ENCODE measurements at places on chromosomes 13 and 19. TPM values are rescaled to one million over a fixed set of nuclear protein-coding genes. Genes with fewer than 3 reads are reported as not detected.

SLC25A15 gene
- total RNA-seq = 2.1 TPM

GIPC3 gene
- under 0.01 TPM for total RNA-seq

GSX1 gene
- not detected for total RNA-seq

SSC5D gene
- 66.7 TPM for total RNA-seq

Data from sigmoid colon (tissue), 7 donors.